ENCODE measurements at places on chromosomes 1 and 21. TPM values are rescaled to one million over a fixed set of nuclear protein-coding genes. Genes with fewer than 3 reads are reported as not detected.

The MLLT11 gene
- total RNA-seq, result 18.8 TPM

The OR2L2 gene
- total RNA-seq, result not detected

The ACTA1 gene
- total RNA-seq, result 0.21 TPM

The CLDN8 gene
- total RNA-seq, result not detected

The LEPROT gene
- 39.9 TPM for total RNA-seq

The PGLYRP4 gene
- total RNA-seq, result not detected

The RGSL1 gene
- not detected for total RNA-seq

The FGR gene
- total RNA-seq, result not detected

The CD160 gene
- total RNA-seq, result not detected

All from A549 treated with CORT108297 at 1 μM for 4 hours (cell line).